ENCODE measurements at places on chromosomes 3 and 15. TPM values are rescaled to one million over a fixed set of nuclear protein-coding genes. Genes with fewer than 3 reads are reported as not detected.

DNA sequence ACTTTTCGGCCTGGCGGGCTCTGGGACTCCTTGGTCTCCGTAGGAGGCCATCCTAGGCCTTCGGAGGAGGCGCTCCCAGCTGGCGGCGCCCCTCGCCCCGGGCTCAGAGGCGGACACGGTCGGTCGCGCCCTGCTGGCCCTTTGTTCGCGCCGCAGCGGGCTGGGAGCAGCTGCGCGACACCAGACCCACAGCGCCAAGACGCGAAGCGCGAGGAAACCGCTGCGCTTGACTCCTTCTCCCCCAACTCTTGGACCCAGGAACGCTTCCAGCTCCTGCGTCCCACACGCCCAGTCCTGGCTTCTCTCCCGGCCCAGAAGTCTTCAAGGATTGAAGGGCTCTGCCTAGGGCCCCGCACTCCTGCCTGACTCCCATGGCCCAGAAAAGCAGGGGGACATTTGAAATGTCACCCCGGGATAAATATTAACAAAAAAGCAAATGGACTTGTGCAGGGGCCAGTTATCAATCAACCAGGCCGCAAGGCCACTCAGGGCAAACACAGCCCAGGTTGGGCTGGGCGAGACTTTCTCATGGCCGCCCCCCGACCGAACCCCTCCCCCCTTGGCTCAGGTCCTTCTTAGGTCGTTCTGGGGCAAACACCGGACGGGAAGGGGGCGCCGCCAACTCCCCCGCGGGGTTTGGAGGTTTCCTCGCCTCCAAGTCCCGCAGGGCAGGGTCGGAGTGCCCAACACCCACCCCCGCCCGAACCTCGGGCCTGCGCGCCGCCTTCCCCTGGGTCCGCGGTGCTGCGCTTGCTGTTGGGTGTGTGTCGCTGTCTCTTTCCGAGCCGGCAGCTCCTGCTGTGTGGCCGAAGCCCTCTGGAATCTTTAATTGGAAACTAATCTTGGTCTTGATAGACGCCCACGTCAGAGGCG is 5.1 kb downstream of the ONECUT1 start:
- H3K27me3 ChIP-seq, result peaks cover 34% of the 10 kb centered on the region
- DNase-seq, result no peak
- H3K27ac ChIP-seq, result no peak overlapping the region
- H3K4me1 ChIP-seq, result peaks cover 71% of the 10 kb centered on the region

- no peak for DNase-seq
- H3K27ac ChIP-seq, result no peak overlapping the region
- H3K27me3 ChIP-seq, result no peaks in the 10 kb centered on the region
- no peaks in the 10 kb centered on the region for H3K4me1 ChIP-seq
- no peak overlapping the region for H3K4me3 ChIP-seq
Observed at GRCh38 chr3:167031364-167032049, 348.6 kb downstream of the ZBBX start.

DNA sequence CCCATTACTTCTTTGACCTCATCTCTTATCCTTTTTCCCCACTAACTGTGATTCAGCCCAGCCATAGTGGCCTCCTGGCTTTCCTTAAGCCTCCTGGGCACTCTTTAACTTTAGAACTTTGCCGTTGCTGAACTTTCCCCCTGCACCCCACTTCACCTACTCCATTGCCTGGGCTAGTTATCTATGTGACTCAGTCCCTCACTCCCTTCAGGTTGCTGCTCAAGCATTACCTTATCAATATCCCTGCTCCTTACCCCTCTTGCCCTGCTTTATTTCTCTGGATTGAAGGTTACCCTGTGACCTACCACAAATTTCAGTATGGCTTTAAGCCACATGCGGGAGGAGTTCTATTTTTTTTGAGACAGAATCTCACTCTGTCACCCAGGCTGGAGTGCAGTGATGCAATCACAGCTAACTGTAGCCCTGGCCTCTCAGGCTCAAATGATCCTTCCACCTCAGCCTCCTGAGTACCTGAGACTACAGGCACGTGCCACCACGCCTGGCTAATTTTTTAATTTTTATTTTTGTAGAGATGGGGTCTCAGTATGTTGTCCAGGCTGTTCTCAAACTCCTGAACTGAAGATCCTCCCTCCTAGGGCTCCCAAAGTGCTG is 3.4 kb downstream of the MON1A start:
- H3K36me3 ChIP-seq, result no peaks in the 10 kb centered on the region
- H3K27ac ChIP-seq, result no peak overlapping the region
- no peak overlapping the region for H3K4me3 ChIP-seq
- peaks cover 17% of the 10 kb centered on the region for H3K4me1 ChIP-seq
- no peaks in the 10 kb centered on the region for H3K27me3 ChIP-seq

DNA sequence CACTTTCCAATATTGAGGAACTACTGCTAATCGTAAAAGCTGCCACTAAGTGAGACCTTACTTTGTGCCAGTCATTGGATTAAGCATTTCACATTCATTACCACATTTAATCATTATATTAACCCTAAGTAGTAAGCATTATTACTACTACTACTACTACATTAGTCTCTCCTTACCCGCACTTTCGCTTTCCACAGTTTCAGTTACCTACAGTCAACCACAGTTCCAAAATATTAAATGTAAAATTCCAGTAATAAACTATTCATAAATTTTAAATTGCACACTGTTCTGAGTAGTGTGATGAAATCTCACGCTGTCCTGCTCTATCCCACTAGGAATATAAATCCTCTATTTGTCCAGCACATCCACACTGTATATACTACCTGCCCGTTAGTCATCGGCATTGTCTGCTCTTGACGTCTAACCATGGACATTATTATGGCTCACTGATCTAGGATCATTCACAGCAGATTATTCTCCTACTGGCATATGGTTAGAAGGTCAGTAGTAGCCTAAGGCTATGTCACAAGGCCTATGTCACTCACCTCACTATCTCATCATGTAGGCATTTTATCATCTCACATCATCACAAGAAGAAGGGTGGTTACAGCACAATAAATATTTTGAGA is 121.1 kb downstream of the GSK3B start:
- H3K27me3 ChIP-seq, result no peaks in the 10 kb centered on the region
- H3K27ac ChIP-seq, result no peak overlapping the region
- H3K36me3 ChIP-seq, result no peaks in the 10 kb centered on the region
- H3K4me1 ChIP-seq, result no peaks in the 10 kb centered on the region
- no peak for DNase-seq
- H3K4me3 ChIP-seq, result no peak overlapping the region

Gene CCR8
- total RNA-seq, result not detected

Measured in upper lobe of left lung (tissue), 6 donors.